ENCODE measurements at places on chromosomes 1 and 21. TPM values are rescaled to one million over a fixed set of nuclear protein-coding genes. Genes with fewer than 3 reads are reported as not detected.

GRCh38 chr1:60265560-60266535 lies 192.3 kb upstream of the C1orf87 start:
- H3K27ac ChIP-seq = no peak overlapping the region
- peaks cover 2% of the 10 kb centered on the region for H3K4me1 ChIP-seq
- no peaks in the 10 kb centered on the region for H3K27me3 ChIP-seq
- no peak overlapping the region for H3K4me3 ChIP-seq

- peaks cover 3% of the 10 kb centered on the region for H3K4me1 ChIP-seq
- H3K27ac ChIP-seq = no peak overlapping the region
- DNase-seq = no peak
- no peaks in the 10 kb centered on the region for H3K36me3 ChIP-seq
Measured at GRCh38 chr1:25631750-25632485, 15.3 kb downstream of the MAN1C1 start.

- no peaks in the 10 kb centered on the region for H3K36me3 ChIP-seq
- peak; percentile 36 for DNase-seq
- peaks cover 25% of the 10 kb centered on the region for H3K4me1 ChIP-seq
- H3K27ac ChIP-seq = no peak overlapping the region
- no peak overlapping the region for H3K4me3 ChIP-seq
Measured at GRCh38 chr1:41282679-41283317, 40.7 kb upstream of the SCMH1 start.

- DNase-seq = no peak
- H3K4me1 ChIP-seq = no peaks in the 10 kb centered on the region
- H3K27me3 ChIP-seq = peaks cover 70% of the 10 kb centered on the region
- no peaks in the 10 kb centered on the region for H3K36me3 ChIP-seq
- H3K4me3 ChIP-seq = no peak overlapping the region
Measured at GRCh38 chr21:33014331-33014730, 11.4 kb upstream of the OLIG2 start.

KRTAP13-2 gene
- not detected for total RNA-seq

ITLN2 gene
- not detected for total RNA-seq

Data from muscle of leg (tissue), 16 donors.